ENCODE measurements at places on chromosomes 3 and 15.
A peak's percentile ranks its signal among the peaks of the same experiment; 100 is the strongest.

GRCh38 chr15:76996526-76997401 lies 1.8 kb downstream of the PSTPIP1 start:
- peak; percentile 63 for DNase-seq

- DNase-seq: no peak
Observed at GRCh38 chr3:42490243-42490642, 12.2 kb upstream of the VIPR1 start.

- DNase-seq: no peak
Observed at GRCh38 chr3:120560304-120561250, 35.6 kb upstream of the NDUFB4 start.

GRCh38 chr3:131555456-131555855 lies 52.7 kb upstream of the MRPL3 start:
- no peak for DNase-seq

- no peak for DNase-seq
Observed at GRCh38 chr3:154275965-154276364, 48.3 kb downstream of the DHX36 start.

GRCh38 chr3:148861277-148861869 lies 3.7 kb upstream of the CPA3 start:
- DNase-seq: no peak

- no peak for DNase-seq
Observed at GRCh38 chr3:131907796-131908195, 127.0 kb downstream of the CPNE4 start.

- no peak for DNase-seq
Observed at GRCh38 chr3:140421884-140422283, 256.0 kb upstream of the TRIM42 start.

- DNase-seq: no peak
Observed at GRCh38 chr3:143063018-143063417, 56.6 kb upstream of the CHST2 start.

GRCh38 chr3:12420393-12420792 lies 63.9 kb upstream of the TSEN2 start:
- DNase-seq: no peak

- DNase-seq: no peak
Observed at GRCh38 chr15:31270767-31271166, 55.9 kb upstream of the KLF13 start.
